RKO (cell line): ENCODE measurements at places on chromosomes 5 and 9.

GRCh38 chr9:98193336-98193944, 1.0 kb upstream of the CORO2A start:
- DNase-seq, result no peak

DNA sequence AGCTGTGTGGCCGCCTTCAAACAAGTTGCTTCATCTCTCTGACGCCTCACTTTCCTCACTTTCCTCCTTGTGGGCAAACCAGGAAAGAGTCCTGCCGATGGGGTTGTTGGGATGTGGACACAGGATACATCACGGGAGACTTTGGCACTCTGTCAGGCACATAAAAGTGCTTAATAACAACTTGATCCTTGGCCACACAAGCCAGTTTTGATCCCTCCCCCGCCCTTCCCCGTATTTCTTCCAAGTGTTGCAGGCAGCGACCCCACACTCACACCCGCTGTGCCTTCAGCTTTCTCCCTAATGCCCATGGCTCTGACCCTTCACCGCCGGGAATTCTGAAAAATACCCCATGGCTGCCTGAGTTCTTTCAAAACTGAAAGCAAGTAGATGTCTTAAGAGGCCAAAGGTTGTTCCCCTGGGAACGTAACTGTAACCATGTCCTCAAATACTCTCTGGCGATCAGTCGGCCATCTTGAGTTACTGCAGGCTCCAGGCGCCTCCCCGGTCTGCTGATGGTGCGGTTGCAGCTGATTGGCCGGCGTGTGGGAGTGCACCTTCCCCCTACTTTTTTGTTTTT, 59.8 kb downstream of the ARHGEF37 start:
- DNase-seq, result no peak

GRCh38 chr5:137078171-137078665, 420.9 kb downstream of the SPOCK1 start:
- no peak for DNase-seq

- no peak for DNase-seq
Measured at GRCh38 chr9:30773427-30773826, 1611.0 kb upstream of the ACO1 start.

GRCh38 chr5:145803112-145804004, 31.8 kb downstream of the PRELID2 start:
- DNase-seq, result no peak

DNA sequence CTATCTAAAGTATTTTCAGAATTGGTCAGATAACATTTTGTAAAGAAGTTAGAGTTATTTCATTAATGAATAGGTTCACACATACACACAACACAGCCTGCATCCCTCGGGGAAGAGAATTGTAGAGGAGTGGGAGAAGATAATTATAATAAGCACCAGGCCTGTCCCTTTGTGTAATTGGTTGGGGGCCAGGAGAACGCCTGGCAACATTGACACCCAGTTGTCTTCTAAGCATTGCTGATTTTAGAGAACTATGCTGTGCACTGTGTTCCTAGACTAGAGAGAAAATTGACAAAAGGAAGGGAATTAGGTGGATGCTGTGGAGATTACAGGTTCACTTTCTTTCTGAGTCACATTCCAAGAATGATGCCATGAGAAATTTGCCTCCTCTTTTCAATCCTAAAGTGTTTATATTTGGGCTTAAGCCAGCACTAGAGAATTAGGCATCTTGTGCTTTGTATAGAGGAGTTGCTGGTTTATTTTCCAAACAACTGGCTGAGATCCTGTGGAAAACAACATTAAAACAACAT, 247.6 kb downstream of the COX7C start:
- DNase-seq, result no peak

- no peak for DNase-seq
Measured at GRCh38 chr5:37552770-37553719, 173.9 kb downstream of the WDR70 start.

DNA sequence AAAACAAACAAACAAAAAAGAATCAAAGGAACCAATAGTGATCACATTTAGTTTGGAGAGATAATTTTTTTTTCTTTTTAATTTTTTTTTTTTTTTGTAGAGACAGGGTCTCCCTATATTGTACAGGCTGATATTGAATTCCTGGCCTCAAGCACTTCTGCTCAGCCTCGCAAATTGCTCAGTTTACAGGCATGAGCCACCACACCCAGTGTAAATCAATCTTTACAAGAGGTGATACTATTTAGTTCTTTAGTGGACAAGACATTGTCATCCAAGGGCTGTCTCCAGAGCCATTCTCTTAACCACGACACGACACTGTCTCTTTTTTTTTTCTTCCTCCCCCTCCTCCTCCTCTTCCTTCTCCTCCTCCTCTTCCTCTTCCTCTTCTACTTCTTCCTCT, 29.6 kb downstream of the ERAP2 start:
- no peak for DNase-seq

GRCh38 chr9:86687788-86688187, 259.5 kb downstream of the GAS1 start:
- DNase-seq, result no peak

- DNase-seq, result peak; percentile 42
Measured at GRCh38 chr5:31664566-31664965, 25.6 kb downstream of the PDZD2 start.

DNA sequence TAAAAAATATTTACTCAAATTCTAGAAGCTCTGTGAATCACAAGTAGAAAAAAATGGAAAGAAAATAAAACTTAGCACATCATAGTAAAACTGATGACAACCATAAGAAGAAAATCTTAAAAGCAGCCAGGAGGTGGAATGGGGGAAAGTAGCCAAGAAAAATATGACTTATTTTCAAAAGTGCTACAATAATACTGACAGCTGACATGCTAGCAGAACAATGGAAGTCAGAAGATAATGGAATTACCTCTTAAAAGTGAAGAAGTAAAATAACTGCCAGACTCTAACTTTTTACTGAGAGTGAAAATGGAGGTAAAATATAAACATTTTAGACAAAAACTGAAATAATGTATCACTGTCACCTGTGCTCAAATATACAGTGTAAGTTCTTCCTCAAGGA, 532.2 kb upstream of the SGCD start:
- peak; percentile 26 for DNase-seq

GRCh38 chr5:17302604-17303003, 85.2 kb downstream of the BASP1 start:
- no peak for DNase-seq
